ENCODE measurements at places on chromosomes 13 and 19.

DNA sequence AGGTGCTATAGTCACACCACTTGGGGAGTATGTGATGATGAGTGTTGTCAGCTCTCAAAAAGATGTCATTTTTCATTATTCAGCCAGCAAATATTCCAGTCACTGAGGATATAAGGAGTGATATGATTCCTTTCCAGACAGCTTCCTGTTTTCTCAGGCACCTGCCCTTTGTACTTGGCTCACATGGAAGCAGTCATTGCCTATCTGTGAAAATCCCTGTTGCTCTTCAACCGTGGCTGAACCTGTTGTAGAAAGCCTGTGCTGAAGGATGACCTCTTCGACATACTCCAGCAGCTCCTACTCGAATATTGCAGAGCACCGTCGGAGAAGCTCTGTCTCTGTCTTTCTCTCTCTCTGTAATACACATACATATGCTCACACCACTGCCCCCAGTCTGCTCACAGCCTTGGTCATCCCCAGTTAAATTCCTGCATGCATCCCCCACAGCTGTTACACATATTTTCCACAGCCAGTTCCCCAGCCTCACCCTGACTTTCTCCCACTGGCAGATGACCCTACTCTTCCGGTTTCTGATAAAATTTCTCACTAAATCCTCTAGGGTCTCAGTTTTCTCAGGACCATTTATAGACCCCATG, 204.2 kb upstream of the ARGLU1 start:
- no peak for DNase-seq

DNA sequence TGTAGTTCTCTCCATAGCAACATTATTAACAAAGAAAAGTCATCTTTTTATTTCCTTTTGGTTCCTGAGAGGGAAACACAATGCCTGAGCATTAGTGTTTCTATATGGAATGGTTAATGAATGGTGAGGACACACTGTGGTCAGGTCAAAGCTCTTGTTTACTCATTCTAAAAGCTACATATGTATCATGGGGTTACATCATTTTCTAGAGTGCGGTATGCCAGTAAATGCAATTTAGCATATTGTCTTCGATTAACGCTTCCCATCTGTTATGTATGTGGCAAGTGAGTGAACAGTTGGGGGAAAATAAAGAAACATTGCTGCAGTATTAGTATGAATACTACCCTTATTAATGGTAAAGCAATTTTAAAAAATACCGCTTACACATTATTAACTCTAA, 1152.2 kb upstream of the SPRY2 start:
- no peak for DNase-seq

DNA sequence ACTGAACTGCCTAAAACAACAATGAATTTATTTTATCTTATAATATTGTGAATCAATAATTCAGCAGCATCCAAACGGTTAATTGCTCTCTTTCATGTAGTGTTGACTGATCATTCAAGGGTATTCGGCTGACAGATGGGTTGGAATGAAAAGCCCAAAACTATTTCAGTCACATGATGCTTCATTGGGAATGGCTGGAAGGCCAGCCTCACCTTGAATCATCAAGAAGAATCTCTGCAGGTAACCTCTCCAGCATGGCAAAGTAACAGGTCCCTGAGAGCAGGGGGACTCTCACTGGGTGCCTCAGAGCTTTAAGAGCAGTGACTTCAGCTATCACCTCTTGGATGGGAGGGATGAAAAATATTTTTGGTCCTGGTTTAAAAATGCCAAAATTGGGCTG, 1395.7 kb downstream of the OLFM4 start:
- DNase-seq, result no peak

GRCh38 chr19:42023121-42023942, 29.3 kb upstream of the ATP1A3 start:
- no peak for DNase-seq

Data from CD8-positive, alpha-beta memory T cell (primary cell).